Dorsolateral prefrontal cortex (tissue), 122 donors: ENCODE measurements at places on chromosomes 12 and 14.
A peak's percentile ranks its signal among the peaks of the same experiment; 100 is the strongest.

GRCh38 chr12:6612247-6612646 lies 5.1 kb upstream of the CHD4 start:
- DNase-seq, result no peak

DNA sequence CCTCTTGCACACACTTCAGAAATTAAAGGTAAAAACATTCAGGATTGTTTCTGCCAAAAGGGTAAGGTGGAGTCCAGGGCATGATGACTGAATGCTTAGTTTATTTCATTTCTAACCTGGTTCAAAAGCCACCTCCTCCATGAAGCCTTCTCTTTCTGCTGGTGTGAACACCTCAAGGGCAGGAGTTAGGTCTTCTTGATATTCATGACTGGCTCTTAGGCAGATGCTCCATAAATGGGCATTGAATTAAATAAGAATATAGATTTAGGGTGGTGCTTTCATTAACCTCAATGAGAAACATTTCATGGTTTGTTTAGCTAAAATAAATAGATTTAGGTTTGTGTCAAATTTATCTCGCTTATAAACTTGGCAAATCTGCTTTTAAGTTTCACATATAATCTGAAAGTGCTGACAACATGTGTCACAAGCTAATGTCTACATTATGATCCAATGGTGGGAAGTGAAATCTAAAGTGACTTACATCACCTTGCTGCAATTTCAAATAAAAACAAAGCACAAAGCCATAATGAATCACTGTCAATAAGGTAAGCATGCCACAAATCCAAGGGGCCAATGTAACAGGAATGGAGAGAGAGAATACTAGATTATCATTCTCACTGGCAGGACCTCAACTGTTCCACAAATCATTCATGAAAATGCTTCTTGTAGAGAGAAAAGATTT lies 72.7 kb upstream of the GRIP1 start:
- no peak for DNase-seq

GRCh38 chr12:14691560-14691959 lies 4.8 kb downstream of the GUCY2C start:
- no peak for DNase-seq

DNA sequence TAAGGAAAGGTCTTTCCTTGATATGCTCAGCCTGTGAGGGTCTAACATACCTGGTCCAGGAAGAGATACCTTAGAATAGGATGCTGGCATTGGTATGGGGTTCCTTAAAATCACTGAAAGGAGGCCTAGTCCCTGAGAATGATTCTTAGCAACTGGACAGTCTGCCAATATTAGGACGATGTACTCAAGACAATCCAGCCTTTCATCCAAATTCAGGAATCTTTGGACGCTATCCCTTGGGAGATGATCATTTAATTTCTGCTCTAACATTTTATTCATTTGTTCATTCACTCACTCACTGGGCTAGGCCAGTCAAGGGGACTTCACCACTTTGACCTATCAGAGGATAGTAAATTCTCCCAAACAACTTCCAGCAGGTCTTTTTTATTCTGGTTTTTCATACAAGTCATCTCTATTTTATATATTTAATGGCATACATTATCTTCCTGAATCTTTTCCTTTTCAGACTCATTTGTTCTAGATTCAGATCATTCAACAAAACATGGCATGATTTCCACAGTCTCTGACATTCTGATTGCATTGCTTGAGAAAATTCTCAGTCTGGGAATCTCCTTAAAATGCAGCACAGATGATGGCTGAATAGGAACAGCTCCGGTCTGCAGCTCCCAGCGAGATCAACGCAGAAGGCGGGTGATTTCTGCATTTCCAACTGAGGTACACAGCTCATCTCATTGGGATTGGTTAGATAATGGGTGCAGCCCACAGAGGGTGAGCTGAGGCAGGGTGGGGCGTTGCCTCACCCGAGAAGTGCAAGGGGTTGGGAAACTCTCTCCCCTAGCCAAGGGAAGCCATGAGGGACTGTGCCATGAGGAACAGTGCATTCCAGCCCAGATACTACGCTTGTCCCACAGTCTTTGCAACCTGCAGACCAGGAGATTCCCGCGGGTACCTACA lies 118.0 kb upstream of the PRICKLE1 start:
- DNase-seq, result peak; percentile 42

- DNase-seq, result no peak
Measured at GRCh38 chr12:11839091-11839641, 189.7 kb downstream of the ETV6 start.

DNA sequence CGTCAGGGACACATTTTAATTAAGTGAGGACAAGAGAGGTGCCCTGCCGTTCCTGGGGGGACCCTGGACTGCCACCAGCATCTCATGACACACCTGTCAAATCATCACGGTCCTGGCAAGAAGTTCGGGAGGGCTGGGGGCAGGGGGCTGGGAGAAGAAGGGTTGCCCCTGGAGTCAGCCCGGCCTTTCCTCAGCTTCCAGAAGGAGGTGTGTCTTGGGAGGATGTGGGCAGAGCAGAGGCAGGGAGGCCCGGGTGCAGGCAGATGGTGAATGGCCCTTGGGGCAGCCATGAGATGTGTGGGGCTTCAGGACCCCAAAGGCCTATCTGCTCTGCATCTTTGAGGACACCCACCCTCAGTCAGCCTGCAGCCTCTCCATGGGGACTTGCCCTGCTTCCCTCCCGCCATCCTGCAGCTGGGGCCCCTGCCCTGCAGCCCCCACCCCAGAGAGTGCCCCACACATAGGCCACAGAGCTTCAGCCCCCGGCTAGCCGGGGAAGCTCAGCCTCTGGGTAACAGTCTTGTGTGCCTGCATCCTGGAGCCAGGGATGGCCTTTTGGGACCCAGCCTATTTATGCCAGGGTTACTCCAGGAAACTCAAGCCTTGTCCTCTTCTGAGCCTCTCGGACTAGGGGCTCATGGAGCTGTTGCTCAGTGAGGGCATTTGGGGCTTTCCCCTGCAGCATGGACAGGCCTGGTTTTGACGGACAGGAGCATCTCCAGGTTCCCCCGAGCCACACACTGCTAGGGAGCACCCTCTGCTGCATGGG lies 178.5 kb downstream of the KIF26A start:
- DNase-seq, result peak; percentile 21

GRCh38 chr14:102085488-102085887 lies 1.4 kb downstream of the HSP90AA1 start:
- DNase-seq, result no peak

- no peak for DNase-seq
Measured at GRCh38 chr12:112948806-112949205, 10.5 kb downstream of the OAS3 start.

- DNase-seq, result no peak
Measured at GRCh38 chr14:71240866-71241520, 333.7 kb downstream of the PCNX1 start.

GRCh38 chr14:56809270-56810146 lies 771 bp downstream of the OTX2 start:
- DNase-seq, result no peak

- no peak for DNase-seq
Measured at GRCh38 chr14:29971101-29971500, 43.5 kb upstream of the PRKD1 start.

- no peak for DNase-seq
Measured at GRCh38 chr12:83538361-83538965, 851.8 kb downstream of the TMTC2 start.

DNA sequence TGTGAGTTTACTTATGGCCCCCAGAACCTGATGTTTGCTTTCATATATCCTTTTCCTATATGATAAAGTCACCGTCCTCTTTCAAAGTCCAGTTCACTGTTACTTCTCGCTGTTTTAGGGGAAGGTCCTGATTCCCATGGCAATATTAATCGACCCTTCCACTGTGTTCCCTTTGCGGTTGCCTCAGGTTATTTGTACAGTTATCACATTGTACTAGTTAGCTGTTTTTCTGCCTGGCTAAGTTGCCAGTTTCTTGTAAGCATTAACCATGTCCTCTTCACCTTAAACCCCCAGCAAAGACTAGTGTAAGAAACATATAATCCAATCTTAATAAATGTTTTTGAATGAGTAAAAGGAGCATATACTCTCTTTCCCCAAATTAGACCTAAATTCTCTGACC lies 115.0 kb upstream of the PPFIA2 start:
- no peak for DNase-seq

DNA sequence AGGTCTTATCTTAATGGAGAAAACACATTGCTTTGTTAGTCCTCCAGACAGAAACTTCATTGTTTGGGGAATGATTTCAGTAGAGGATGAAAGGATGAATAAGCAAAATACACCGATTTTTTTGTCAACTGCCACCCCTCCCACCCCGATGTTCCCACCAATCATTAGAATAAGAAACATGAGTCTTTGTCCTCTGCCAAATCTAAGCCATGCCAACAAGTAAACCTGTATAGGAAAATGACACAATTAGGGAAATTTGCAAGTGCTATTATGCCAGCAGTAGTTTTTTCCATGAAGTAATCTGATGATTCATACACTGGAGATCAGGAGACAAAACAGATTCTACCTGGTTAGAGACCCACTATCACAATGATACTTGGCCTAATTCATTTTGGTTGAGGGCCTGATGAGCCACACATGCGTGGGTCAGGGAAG lies 35.9 kb downstream of the FLRT2 start:
- DNase-seq, result no peak

DNA sequence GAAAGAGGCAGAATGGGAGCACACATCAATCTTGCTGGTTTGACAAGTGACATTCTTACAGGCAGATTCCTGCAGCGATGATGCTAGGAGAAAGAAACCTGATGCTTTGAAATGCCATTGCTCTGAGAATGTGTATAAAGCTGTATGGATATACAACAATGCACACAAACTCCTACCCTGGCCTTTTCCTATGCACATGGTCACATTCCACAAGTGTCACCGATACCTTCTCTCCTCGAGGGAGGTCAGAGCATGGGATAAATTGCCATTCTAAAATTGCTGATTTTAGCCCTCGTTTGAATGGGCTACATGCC lies 11.9 kb downstream of the FGF6 start:
- no peak for DNase-seq

- DNase-seq, result no peak
Measured at GRCh38 chr12:114396153-114396868, 9.6 kb downstream of the TBX5 start.

GRCh38 chr14:93729993-93730392 lies 58.3 kb downstream of the PRIMA1 start:
- peak; percentile 49 for DNase-seq

DNA sequence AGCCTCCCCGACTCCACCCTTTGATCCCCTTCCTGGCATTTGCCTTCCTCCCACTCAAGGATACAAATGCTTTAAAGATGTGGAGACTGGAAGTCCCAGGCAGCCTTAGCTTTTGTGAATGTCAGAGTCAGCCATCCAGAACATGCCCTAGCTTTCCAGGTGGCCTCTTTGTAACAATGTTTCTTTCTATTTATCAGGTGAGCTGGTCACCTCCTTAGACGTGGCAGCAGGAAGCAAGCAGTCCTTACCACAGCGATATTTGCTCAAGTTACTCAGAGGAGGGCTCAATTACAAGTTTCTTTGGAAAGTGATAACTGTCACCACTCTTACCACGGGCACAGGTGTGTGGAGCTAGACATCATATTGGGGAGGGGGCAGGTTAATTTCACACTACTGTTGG lies 4.9 kb downstream of the GALNT6 start:
- no peak for DNase-seq

GRCh38 chr12:19574601-19575000 lies 135.3 kb downstream of the AEBP2 start:
- no peak for DNase-seq

DNA sequence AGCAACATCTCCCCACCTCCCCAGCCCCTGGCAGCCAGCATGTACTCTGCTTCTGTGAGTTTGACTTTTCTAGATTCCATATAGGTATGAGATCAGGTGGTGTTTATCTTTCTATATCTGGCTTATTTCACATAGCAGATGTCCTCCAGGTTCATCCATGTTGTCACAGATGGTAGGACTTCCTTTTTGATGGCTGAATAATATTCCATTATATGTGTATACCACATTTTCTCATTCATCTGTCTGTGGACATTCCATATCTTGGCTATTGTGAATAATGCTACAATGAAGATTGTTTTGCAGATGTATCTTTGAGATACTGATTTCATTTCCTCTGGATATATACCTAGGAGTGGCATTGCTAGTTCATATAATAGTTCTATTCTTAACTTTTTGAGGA lies 18.4 kb downstream of the ALKBH2 start:
- DNase-seq, result no peak

DNA sequence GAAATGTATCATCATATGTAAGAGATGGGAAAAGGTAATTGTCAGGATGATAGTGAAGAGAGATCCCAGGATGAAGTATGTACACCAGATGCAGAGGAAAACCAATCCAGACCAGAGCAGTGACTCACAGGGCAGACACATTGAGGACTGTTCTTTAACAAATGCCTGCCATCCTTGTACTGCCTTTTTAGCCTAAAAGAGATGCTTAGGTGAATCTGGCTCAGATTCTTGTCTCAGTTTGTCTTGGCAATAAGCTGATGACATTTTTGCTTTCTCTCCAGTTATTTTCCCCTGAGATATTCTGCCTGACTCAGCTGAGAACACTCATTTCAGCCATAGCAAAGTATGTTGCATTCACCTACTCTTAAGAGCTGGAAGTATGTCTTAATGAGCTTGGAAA lies 405.3 kb upstream of the USP15 start:
- no peak for DNase-seq

DNA sequence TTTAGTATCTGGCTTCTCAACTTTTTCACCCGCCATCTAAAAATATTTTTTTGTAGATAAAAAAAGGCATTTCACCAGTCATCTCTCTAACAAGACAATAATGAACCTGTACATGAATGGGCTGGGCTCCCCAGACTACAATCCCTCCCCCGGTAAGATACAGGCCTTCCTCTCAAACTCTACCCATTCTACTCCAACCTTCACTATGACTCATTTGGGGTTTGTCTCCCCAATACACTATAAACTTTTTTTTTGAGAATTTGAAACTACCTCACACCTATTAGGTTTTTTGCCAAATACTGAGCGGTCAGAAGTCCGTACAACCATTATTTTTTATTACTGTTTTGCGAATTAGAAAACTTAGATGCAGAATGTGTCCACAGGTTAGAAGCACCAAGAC lies 784 bp downstream of the RPL6 start:
- DNase-seq, result no peak

GRCh38 chr12:54596526-54596946 lies 8.1 kb upstream of the PPP1R1A start:
- DNase-seq, result peak; percentile 59

DNA sequence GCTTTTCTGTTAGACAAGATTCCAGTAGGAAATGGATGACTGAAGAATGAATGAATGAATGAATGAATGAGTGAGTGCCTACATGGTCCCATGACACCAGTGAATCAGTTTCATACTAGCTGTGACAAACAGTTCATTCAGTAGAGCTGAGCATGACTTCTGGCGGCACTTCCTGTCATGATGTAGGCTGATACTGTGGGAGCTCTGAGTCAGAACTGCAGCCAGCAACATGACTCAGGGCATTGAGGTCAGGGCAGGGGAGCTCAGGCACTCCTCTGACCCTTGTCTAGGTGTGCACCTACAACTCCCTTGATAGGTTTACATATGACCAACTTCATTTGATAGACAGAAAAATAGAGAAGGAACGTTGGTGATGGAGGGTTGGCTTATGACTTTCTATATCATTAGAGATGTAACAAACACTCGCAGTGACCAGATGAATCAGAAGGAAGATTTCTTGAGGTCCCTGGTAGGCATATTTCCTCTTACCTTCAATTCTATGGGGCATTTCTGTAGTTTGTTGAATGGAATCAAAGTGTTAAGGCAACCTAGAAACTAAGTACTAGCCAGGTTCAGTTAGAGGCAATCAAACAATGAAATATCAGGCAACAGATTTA lies 139.3 kb upstream of the ARHGAP5 start:
- DNase-seq, result peak; percentile 71
